ENCODE measurements at places on chromosomes 1 and 21.
A peak's percentile ranks its signal among the peaks of the same experiment; 100 is the strongest.

DNA sequence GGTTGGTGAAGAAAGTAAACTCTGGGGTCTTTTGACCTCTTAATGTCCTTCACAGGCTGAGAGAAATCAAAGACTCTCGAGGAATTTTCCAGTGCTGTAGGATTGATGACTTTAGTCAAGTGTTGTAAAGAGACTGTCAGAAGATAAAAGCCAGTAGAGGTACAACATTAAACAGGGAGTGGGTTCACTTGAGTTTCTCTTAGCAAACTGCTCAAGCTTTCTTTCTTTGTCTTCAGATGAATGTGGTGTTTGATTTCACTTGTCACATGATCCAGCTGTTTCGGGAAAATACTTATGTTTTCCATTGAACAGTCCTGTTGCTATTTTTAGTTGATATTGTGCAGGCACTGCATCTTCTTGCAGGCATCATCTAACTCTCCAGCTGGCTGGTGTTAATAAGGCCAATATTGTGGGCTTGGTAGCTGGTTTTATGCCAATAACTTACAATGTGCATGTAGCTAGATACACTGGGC lies 45.6 kb downstream of the XCL2 start:
- no peak for DNase-seq

GRCh38 chr1:89649783-89650182 lies 16.9 kb downstream of the LRRC8C start:
- DNase-seq = no peak

DNA sequence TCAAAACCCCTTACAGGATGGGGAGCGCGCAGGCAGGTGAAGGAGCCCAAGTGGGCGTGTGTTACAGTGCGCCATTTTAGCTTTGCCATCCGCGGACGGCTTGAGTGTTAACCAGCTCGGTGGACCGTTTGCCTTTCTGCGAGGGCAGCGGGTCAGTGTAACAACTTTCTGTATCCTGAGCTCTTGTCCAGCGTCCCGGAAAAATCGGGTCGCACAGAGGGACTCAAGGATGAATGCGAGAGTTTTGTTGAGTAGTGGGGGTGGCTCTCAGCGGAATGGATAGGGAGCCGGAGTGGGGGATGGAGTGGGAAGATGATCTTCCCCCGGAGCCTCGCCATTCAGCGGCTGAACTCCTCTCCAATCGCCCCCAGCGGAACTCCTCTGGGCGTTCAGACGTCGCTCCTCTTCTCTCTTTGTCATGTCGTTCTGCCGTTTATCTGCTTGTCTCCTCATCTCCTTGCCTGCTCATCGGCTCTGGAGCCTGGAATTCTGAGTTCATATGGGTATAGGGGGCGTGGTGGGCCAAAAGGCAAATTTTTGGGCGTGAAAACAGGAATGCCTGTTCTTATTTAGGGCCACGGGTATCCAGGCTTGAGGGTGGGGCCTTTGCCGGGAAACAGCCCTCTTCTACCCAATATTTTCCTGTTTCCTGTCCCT lies 295.4 kb downstream of the CTH start:
- no peak for DNase-seq

- no peak for DNase-seq
Observed at GRCh38 chr1:95021119-95021518, 51.6 kb downstream of the ALG14 start.

GRCh38 chr1:180327089-180327488 lies 97.0 kb downstream of the LHX4 start:
- no peak for DNase-seq

DNA sequence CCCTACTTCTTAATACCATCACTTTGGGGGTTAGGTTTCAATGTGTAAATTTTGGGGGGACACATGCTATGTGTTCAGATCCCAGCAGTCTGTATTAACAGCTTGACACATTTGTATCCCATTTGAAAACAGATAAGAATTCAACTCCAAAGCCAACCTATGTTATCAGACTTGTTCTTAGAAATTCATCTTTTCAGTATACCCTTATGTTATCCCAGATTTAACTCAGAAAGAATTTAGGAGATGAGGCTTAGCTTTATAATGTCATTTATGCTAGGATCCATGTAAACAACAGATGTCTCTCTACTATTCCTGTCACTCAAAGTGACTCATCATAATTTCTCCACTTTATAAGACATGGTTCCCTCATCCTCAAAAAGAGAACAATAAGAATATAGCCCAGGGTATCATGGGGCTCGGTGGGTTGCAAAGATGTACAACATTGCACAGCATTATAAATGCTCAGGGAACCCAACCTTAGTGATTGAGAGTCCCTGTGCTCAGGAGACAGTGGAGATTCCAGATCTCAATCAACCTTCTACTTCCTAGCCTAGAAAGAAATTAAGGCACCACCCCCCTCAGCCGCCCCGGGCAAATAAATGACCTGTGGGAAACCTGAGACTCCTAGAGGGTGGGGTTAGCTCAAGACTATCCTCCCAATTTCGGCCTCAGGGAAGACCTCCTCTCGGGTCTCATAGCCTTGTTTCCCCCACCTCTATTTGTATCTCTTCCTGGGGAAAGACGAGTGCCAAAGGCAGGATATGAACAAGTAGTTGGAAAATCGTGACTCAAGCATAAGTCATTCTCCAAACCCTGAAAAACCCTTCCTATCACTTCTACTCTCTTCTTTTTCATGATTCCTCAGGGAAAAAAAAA lies 265.1 kb upstream of the CAMK1G start:
- no peak for DNase-seq

DNA sequence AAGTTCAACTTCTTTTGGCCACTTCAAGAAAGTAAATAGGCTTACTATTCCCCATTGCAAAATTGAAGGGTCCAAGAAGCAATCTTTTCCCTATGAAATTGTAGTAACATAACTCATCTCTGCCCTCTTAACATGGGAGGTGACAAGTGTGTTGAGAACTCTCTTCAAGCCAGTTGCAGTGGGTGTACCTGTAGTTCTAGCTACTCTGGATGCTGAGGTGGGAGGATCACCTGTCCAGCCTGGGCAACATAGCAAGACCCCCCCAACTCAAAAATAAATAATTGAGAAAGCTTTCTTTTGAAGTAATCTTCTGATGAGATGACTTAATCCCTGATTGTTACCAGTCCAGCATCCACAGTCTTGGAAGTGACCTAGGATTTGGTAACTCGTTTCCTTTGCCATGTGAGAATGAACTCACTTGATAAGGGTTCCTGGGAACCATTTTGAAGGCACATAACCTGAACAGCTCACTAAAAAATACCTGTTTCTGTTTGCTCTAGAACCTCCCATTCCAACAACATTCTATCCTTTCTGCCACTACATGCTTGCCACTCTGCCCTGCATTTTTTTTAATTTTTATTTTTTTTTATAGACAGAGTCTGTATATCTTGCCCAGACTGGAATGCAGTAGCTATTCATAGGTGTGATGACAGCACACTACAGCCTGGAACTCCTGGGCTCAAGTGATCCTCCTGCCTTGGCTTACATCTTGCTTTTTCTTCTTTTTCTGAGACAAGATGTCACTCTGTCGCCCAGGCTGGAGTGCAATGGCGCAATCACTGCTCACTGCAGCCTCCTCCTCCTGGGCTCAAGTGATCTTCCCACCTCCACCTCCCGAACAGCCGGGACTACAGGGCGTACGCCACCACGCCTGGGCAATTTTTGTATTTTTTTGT lies 1.4 kb upstream of the IPO9 start:
- DNase-seq = no peak

DNA sequence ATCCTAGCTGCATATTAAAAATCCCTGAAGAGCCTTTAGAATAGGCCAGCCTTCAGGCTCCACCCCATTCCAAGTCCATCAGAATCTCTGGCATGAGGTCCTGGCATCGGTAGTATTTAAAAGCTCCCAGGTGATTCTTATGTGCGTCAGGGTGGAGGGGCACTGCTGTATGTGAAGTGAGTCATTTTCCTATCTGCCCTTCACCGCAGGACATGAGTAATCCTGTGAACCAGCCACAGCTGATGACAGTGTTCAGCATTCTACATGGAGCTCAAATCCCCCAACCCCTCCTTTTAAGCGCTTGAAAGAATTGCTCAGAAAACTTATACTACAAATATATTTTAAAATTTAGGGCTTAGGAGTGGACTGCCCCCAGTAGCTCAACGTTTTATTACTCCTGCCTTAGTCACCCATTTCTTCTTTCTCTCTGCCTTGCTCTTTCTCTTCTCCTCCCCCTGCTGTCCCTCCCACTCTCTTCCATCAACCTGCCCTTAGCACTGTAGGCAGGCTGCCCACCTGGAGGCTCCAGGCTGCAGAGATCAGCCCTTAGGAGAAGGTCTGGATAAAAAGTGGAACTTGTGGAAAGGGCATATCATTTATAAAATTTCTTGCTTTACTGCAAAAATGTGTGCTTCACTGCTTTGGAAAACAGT lies 73.8 kb upstream of the ZNF281 start:
- DNase-seq = no peak

- peak; percentile 81 for DNase-seq
Observed at GRCh38 chr1:158998781-158999161, 10.9 kb upstream of the IFI16 start.

- DNase-seq = no peak
Observed at GRCh38 chr1:11341901-11342552, 69.0 kb downstream of the UBIAD1 start.

GRCh38 chr1:240234485-240235210 lies 143.0 kb downstream of the FMN2 start:
- DNase-seq = no peak

GRCh38 chr1:181050922-181051321 lies 17.1 kb downstream of the MR1 start:
- no peak for DNase-seq

GRCh38 chr1:116373431-116374352 lies 648 bp downstream of the ATP1A1 start:
- peak; percentile 38 for DNase-seq

- no peak for DNase-seq
Observed at GRCh38 chr1:214067397-214067796, 79.6 kb downstream of the PROX1 start.

DNA sequence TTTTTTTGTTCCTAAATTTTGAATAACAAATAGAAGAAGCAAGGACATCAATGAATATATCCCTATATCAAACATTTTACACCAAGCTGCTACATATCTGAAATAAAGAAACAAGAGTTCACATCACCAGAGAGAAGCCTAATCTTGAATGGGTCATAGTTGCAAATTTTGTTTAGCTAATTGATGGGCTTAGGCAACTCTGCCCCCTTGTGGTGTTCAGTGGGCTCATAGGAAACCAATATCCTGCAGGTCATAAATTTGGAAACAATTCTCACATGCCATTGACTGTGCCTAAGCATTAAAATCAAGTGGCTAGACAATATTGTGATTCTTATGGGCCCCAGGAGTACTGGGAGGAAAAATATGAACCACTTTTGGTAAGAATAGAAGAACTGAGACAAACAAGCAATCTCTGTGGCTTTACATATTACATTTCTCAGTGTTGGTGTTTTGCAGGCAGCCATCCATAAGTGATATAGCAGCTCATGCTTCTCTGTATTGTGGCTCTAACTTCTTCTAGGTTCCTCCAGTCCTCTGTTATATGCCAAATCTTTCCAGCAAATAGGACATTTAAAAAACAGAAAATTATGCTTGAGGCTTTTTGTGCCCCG lies 1262.8 kb upstream of the PRMT6 start:
- DNase-seq = no peak

- no peak for DNase-seq
Observed at GRCh38 chr1:21939650-21940374, 2.7 kb upstream of the HSPG2 start.

DNA sequence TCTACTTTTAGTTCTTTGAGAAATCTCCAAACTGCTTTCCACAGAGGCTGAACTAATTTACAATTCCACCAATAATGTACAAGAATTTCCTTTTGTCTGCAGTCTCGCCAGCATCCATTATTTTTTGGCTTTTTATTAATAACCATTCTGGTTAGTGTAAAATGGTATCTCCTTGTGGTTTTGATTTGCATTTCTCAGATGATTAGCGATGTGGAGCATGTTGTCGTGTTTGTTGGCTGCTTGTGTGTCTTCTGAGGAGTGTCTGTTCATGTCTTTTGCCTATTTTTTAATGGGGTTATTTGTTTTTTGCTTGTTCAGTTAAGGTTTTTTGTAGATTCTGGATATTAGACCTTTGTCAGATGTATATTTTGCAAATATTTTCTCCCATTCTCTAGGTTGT lies 131.5 kb downstream of the MAST2 start:
- DNase-seq = no peak

DNA sequence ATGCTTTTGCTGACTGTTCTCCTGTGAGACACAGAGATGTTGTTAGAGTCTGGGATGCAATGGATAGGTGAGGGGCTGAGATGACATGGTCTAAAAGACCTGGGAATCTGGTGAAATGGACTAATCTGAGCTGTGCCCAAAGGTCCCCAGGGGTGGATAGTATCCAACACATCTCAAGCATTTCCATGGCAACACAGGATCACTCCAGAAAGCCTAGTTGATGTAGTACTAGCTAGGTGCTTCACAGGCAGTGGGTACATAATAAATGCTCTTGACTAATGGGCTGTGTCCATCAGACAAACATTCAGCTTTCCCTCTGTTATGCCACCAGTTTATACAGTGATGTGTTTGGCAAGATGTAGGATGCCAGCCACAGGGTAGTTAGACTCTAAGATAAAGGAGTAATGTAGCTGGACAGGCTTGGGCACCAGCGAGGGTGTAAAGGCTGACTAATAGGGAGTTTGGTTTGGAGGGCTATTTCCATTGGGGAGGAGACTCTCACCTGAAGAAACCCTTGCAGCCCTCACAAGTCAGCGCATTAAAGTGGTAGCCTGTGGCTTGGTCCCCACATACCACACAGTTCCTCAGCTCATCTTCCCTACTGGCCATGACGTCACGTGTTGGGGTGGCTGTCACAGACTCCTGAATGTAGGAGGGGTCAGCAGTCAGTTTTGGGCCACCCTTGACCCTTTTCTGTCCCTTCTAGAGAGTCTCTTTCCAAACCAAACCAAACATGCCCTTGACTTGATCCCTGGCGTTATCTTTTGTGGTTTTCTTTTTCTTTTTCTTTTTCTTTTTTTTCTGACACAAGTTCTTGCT lies 1.8 kb downstream of the NR1I3 start:
- DNase-seq = no peak

- DNase-seq = no peak
Observed at GRCh38 chr1:12003762-12004161, 15.5 kb upstream of the MIIP start.
